ENCODE measurements at places on chromosomes 11 and 22. TPM values are rescaled to one million over a fixed set of nuclear protein-coding genes. Genes with fewer than 3 reads are reported as not detected.
A peak's percentile ranks its signal among the peaks of the same experiment; 100 is the strongest.

SMIM38 gene
- total RNA-seq = 0.73 TPM

- DNase-seq = no peak
Observed at GRCh38 chr11:76217653-76218160, 11.4 kb upstream of the WNT11 start.

DNA sequence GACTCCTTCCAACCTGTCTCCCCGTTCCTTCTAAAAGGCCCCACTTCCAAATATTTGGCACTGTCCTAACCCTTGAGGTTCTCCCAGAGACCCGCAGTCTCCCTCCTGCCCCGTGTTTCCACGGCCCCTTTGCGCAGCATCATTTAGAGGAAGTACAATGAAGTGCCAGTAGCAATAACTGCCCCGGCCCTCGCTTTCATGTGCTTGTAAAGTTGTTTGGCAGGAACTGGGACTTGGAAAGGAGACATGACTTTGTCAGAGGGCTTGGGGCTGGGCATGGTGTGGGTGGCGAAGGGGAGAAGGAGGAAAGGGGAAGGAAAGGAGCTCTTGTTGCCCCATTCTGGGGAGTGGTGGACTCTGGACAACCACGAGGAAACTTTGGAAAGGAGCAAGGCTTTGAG, 2.6 kb downstream of the CD44 start:
- no peak for DNase-seq

CCDC88B gene
- total RNA-seq = 0.30 TPM

PDE2A gene
- total RNA-seq = not detected

DNA sequence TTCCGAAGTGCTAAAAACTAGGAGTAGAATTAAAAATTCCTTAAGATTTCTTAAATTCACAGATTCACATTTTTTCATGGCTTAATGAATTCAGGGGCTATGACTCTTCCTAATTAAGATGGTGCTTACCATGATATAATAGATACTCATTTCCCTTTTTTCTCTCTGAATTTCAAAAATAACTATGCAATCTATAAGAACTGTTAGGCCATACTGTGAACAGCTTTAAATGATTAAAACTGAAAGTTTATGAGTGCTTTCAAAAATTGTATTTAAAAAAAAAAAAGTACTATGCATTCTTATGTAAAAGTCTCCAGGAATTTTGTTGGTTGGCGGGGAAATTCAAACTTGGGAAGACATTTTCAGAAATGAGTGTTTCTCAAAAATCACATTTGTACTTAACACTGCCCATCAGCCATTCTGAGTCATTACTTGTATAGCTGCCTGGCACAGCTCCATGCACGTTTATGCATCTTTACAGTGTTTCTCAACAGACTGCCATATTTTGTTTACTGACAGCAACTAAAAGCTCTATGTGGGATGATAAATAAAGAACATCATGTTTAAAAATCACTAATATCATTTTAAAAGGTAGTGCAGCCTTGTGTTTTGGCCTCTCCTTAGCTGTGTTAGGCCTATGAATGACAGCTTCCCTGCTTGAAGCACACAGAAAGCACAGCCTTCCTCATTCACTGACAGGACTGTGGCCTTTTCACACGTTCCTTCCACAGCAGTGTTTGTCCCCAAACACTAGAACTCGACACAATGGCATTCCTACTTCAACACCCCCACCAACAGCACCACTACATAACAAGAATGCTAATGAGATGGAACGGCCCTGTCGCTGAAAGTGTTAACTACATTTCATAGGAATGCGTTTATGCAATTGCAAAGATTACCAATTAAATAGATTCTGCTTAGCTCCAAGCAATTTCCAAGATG, 131.4 kb downstream of the DCDC1 start:
- no peak for DNase-seq

XRRA1 gene
- total RNA-seq = 16.1 TPM

GRCh38 chr11:12927221-12927620, 81.9 kb upstream of the RASSF10 start:
- DNase-seq = no peak

- DNase-seq = no peak
Observed at GRCh38 chr11:3021125-3021524, 29.0 kb upstream of the NAP1L4 start.

KRTAP5-7 gene
- total RNA-seq = not detected

- DNase-seq = no peak
Observed at GRCh38 chr22:41397143-41397811, 15.5 kb downstream of the TEF start.

DNA sequence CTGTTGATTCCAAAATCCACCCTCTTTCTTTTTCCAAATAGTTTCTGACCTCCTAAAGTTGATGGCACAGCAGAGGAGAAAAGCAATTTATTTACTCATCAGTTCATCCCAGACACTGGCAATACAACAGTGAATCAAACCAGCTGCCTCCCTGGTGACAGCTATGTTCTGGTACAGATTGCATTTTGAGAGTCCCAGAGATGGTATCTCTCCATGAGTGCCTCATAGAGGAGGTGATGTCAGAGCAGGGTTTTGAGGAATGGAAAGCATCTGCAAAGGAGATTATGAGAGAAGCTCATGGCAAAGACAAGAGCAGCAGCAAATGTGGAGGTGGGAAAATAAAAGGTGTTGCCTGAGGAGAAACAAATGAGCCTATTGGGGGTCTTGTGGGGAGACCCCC, 377.2 kb downstream of the MN1 start:
- no peak for DNase-seq

GRCh38 chr11:65116370-65117205, 913 bp downstream of the ZNHIT2 start:
- no peak for DNase-seq

GRCh38 chr11:124644426-124645280, 22.0 kb downstream of the TBRG1 start:
- DNase-seq = no peak

EI24 gene
- total RNA-seq = 83.6 TPM

CLDN5 gene
- total RNA-seq = not detected

DNA sequence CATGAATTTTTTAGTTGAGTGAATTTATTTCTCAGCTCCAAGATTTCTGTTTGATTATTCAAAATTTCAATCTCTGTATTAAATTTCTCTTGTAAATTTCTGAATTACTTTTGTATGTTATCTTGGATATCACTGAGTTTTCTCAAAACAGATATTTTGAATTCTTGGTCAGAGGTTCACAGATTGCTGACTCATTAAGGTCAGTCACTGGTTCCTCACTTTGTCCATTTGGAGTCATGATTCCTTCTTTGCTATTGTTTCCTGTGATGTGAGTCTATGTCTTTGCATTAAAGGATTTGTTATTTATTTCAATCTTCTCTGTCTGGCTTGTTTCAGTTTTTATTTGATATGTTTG, 10.2 kb upstream of the IL17RA start:
- DNase-seq = no peak

- DNase-seq = no peak
Observed at GRCh38 chr11:27858866-27859265, 158.6 kb upstream of the BDNF start.

DNA sequence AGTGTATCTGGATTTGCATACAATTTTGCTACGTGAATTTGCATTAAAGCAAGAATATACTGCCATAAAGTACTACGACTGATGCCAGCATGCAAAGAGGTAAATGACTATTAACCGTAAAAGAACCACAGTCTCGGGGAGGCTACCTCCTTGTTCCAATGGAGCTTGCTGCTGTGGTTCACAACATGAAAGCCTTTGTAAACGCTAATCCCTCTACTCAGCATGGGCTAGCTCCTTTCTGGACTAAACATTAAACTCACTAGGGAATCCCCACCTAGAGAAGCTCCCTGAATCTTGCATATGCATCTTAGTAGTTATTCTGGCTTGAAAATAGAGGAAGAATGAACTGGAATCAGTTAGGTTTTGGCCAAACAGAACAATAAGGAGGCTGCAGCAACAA, 60.5 kb upstream of the ARHGAP32 start:
- DNase-seq = no peak

GRCh38 chr11:47860536-47860935, 12.4 kb upstream of the NUP160 start:
- DNase-seq = no peak

DNA sequence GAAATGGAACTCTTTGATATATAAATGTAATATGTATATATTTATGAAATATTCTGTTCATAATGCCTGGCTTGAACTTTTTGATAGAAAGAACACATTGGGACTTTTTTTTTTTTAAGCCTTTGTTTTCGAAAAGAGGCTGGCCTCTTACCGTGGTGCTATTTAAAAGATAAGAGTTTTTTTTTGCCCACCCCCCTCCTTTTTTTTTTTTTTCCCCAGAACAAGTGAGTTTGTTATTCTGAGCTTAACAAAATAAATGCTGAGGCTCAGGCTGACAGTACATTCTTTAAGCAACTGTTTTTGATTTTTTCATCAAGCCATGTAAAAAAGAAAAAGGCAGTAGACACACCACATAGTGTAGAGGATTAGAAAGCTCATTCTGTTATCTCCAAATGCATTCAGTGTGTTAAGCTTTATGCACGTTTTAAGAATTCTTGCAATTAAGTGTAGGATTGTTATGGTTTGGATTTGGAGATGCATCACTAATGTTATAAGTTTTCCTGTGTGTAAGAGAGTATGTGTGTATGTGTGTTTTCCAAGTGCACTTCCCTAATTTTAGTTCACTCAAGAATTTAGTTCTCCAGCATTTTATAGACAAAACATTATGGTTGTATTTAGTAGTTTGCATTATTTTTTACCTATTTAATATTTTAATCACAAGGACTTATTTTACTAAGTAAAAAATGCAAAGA, 12.0 kb downstream of the PDHX start:
- DNase-seq = no peak

DNA sequence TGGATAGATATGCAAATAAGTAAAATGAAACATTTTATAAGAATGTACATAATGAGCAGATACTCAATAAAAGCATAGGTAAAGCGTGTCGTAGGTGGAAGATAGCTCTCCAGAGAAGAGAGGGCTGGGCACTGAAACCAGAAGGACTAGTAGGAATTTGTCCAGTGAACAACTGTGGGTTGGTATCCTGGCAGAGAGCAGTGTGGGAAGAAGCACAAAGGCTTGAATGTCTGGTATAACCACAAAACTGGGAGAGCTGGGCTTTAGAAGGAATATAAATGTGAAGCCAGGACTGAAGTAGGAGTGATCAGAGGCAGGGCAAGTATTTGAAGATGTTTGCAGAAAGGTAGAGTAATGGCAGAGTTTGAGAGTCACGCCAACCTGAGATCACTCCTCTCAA, 33.1 kb upstream of the CARD16 start:
- no peak for DNase-seq

DNA sequence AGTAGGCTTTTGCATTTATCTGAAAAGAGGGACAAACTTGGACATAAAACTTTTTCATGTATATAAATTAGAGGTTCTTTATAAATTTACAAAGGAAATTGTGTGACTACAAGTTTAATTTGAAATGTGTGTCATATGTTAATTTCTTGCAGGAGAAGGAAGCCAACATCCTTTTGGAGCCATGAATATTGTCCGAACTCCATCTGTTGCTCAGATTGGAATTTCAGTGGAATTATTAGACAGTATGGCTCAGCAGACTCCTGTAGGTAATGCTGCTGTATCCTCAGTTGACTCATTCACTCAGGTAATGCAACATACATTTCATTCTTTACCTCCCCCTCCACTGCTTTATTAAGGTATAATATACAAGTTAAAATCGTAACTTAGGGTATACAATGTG, 35.2 kb downstream of the HIKESHI start:
- DNase-seq = no peak

DNA sequence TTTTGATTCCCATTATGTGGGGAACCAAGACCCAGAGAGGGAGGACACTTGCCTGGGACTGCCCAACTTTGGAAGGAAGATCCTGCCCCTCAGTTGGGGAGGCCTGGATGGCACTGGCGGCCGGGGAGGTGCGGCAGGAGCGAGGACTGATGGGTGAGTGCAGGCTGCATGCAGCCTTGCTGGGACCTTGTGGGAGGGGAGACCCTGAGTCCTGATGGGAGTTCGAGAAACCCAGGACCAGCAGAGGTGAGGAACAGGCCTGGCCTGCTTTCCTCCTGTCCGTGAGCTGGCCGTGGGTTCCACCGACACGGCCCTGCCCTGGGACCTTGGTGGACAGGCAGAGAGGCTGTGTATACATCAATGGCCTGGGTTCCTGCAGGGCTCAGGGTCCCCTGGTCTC, 19.3 kb upstream of the SMIM38 start:
- no peak for DNase-seq

GRCh38 chr11:85787168-85787567, 23.8 kb downstream of the SYTL2 start:
- DNase-seq = no peak

DNA sequence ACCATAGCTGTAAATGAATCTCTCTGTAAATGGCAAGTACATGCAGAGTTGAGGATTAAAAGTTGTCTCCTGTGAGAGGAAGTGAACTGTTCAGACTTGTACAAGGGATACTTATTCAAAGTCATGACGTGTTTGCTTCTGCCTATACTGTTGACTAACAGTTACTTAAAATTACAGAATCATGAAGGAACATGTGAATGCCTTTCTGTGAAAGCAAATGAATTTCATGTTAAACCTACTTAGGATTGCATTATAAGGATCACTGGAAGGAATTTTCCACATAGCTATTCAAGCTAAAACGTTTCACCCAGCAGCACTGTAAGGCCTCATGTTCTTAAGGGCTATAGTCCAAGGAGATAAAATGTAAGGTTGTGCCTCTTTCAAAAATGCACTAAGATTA, 93.4 kb upstream of the BIRC3 start:
- no peak for DNase-seq

TRPM5 gene
- total RNA-seq = not detected

GRCh38 chr22:46297151-46297812, 612 bp downstream of the GTSE1 start:
- no peak for DNase-seq

GRCh38 chr11:9757809-9758636, 94.1 kb downstream of the SWAP70 start:
- peak; percentile 93 for DNase-seq

GRCh38 chr11:3130269-3131071, 34.6 kb downstream of the OSBPL5 start:
- no peak for DNase-seq

OR52I1 gene
- not detected for total RNA-seq

- DNase-seq = no peak
Observed at GRCh38 chr22:44753189-44754042, 1.0 kb downstream of the ARHGAP8 start.

DNA sequence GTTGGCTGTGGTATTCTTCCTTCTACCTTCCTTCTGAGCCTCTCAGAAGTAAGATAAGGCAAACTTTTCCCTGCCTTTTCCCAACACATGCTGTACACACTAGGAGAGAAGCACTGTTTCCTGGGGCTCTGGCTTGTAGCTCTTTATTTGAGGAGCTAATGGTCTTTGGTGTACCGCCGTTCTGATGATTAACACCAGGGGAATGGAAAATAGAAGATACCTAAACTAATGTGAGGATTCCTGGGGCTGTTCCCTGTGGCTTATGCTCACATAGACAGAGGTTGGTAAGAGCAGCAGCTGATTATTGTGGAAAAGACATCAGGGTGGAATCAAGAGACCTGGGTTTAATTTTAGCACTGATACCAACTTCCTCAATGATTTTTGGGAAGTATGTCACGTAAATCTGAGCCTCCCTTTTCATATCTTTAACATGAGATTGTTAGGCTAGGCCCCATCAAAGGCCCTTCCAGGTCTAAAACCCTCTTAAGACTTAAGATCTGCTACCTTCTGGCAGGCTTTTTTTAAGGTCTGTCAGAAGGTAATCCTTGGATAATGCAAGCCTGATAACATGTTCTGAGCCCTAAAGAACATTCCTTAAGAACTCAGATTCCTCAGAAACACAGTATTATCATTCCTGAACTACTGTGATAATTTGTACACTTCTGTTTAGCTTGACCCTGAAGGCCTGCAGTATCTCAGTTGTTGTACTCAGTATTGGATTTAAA, 24.8 kb upstream of the RCE1 start:
- DNase-seq = no peak

CARD18 gene
- not detected for total RNA-seq

- no peak for DNase-seq
Observed at GRCh38 chr11:102559839-102560238, 29.3 kb upstream of the MMP7 start.

MMP12 gene
- total RNA-seq = not detected
